Adipose tissue (tissue), 3 donors: ENCODE measurements at places on chromosomes 5 and 9. TPM values are rescaled to one million over a fixed set of nuclear protein-coding genes. Genes with fewer than 3 reads are reported as not detected.

The CCL27 gene
- polyA plus RNA-seq, result not detected

The HMMR gene
- not detected for polyA plus RNA-seq

The DOCK2 gene
- polyA plus RNA-seq, result 1.3 TPM

The SPINK7 gene
- not detected for polyA plus RNA-seq

The QRFP gene
- polyA plus RNA-seq, result 0.03 TPM

The C5orf52 gene
- polyA plus RNA-seq, result not detected

The OCLN gene
- 2.1 TPM for polyA plus RNA-seq

The SLC25A2 gene
- polyA plus RNA-seq, result 0.03 TPM

The F12 gene
- polyA plus RNA-seq, result 2.0 TPM

The GTF2H2C gene
- polyA plus RNA-seq, result 8.9 TPM

The CNTFR gene
- 18.9 TPM for polyA plus RNA-seq

The HRCT1 gene
- polyA plus RNA-seq, result 9.4 TPM

The GFPT2 gene
- 83.0 TPM for polyA plus RNA-seq

The EGFLAM gene
- 7.5 TPM for polyA plus RNA-seq

The DDX41 gene
- polyA plus RNA-seq, result 77.2 TPM

The LHFPL2 gene
- polyA plus RNA-seq, result 7.3 TPM

The FAM151B gene
- 1.3 TPM for polyA plus RNA-seq

The DNAH5 gene
- 0.06 TPM for polyA plus RNA-seq

The SLC34A3 gene
- not detected for polyA plus RNA-seq

The CATSPER3 gene
- 0.58 TPM for polyA plus RNA-seq

The CAMK2A gene
- polyA plus RNA-seq, result 0.07 TPM

The FOXB2 gene
- polyA plus RNA-seq, result not detected
